Activated T-helper 9 cell treated with anti-CD3 and anti-CD28 coated beads, Interleukin-2, amount 50 U/mL, for 16 hours (primary cell): ENCODE measurements at places on chromosomes 16 and 17.

GRCh38 chr17:70916469-70916868 is 747.1 kb downstream of the KCNJ2 start:
- DNase-seq = no peak

- DNase-seq = no peak
Measured at GRCh38 chr16:90054554-90054953, 22.6 kb downstream of the PRDM7 start.

GRCh38 chr16:85090873-85091521 is 21.3 kb downstream of the CIBAR2 start:
- DNase-seq = no peak

- DNase-seq = no peak
Measured at GRCh38 chr17:41013606-41014005, 4.7 kb upstream of the KRTAP3-1 start.

GRCh38 chr16:86492961-86493629 is 17.2 kb upstream of the FOXF1 start:
- no peak for DNase-seq
